ENCODE measurements at places on chromosomes 2 and 18.

- DNase-seq, result no peak
These were observed 404.9 kb downstream of the CPS1 start for GRCh38 chr2:210961249-210961648.

DNA sequence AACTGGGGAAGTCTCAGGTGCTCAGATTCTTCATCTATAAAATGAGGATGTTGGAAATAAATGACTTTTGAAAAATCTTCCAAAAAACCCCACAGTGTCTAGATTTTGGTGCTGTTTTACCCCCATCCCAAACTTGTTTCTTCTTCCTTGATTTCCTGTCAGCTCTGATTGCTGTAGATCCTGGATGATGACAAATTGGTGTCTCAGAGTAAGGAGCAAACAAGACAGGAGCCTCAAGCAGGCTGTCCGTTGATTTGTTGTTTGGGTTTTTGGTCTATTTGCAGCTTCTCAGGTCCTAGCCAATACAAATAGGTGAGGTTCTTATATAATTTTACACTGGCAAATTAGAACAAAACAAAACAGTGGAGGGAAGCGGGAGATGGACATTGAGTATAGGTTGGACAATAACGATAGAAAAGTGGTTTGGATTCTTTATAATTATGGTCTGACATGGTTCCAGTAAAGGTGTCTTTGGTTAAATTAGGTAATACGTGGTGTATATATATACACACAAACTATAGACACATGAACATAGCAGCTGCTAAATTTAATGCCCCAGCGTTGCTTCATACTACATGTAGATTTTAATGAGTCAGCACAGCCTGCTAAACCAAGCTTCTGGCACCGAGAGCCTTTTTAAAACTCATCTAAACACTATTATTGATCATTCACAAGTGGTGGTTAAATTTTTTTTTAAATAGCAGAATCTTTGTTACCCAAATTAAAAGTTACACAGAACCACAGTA lies 142.5 kb downstream of the FMNL2 start:
- no peak for DNase-seq

DNA sequence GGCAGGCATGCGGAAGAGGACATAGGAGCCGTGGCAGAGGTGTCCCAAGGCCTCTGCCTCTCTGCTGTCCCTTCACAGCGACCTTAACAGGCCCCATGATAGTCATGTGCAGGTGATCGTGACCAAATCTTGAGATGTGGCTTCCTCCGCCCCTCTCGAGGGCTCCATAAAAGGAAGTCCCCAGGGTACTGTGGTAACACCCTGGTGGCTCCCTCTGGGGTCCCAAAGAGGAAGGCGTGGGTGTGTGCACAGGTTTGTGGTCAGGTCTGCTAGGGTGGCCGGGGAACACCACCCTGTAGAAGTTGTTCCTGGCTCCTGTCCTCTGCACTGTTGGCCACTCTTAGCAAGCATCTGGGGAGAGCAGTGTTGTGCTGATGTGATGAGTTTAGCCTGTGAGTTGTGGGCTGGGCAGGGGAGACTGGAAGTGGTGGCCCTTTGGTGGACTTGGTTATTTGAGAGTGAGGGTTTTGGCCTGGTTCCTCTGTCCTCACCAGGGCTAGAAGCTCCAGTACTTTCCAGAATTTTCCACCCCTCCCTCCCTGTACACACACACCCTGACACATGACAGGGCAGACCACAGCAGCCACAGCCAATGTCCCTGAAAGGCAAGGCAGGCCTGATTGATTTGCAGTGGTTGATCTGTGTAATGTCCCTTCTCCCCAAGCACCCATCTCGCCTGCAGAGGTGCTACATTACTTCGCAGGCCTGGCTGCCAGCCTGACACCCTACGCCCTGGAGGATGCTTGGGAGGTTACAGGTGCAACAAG lies 68.9 kb upstream of the BOD1L2 start:
- no peak for DNase-seq

GRCh38 chr2:230737300-230737699 lies 24.7 kb downstream of the CAB39 start:
- DNase-seq, result no peak

DNA sequence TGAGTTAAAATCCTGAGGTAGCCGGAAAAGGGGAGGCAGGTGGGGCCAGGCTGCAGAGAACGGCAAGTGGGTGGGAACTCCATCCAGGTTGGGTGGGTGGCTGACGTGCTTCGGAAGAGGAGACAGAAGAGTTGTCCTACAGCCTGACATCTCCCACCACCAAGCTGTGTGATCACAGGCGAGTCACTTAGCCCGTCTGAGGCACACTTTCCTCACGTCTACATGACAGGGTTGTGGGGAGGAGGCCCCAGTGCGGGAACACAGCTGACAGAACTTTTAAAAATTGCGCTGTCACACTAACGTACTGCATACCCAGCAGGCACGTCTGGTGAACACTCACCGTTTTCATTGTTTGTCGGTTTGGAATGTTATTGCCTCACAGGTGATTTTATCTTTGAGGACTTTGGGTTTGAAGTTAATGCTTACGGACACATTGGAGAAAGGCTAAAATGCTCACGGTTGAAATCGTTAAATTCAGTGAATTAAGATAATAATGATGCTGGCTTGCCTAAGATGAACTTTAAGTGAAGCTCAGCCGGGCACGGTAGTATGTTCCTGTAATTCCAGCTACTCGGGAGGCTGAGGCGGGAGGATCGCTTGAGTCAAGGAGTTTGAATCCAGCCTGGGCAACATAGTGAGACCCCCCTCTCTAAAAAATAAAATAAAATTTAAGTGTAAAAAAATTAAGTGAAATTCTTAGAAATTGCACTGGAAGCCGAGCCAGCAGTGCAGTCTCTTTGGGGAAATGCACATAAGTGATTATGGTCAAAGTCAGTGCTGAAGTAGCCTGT lies 8.9 kb downstream of the EMILIN2 start:
- DNase-seq, result no peak

GRCh38 chr2:218645126-218645525 lies 14.3 kb downstream of the ZNF142 start:
- no peak for DNase-seq

DNA sequence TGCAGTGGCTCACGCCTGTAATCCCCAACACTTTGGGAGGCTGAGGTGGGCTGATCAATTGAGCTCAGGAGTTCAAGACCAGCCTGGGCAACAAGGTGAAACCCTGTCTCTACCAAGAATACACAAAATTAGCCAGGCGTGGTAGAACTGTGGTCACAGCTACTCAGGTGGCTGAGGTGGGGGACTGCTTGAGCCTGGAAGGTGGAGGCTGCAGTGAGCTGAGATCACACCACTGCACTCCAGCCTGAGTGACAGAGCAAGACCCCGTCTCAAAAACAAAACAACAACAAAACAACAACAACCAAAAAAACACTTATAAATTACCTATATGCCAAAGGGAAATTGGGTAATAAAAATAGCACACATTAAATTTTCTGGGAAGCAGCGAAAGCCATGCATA lies 141.6 kb downstream of the HDAC4 start:
- DNase-seq, result no peak

GRCh38 chr2:60335533-60336237 lies 217.8 kb downstream of the BCL11A start:
- DNase-seq, result no peak

- no peak for DNase-seq
These were observed 137.0 kb downstream of the FAM210A start for GRCh38 chr18:13589316-13589715.

DNA sequence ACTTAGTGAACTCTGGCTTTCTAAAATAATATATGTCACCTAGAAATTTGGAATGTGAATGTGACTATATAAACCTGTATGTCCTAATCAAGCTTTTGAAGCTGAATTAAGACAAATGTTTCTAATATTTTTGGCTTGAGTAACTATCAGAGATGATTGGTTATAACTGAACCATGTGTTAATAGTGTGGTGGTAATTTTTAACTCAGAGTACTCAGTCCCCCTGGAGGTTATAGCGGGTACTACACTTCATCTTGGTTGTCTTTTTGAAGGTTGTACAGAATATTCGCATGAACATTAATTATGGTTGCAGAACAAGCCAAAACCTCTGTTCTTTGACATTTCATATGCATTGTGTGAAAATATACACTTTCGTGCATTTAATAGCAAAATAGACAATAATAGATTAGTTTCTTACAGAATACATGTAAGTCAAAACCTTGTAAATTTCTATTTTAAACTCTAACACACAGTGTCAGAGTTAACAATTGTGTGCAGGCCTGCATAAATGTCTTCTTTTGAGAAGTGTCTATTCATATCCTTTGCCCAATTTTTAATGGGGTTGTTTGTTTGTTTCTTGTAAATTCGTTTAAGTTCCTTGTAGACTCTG lies 86.0 kb downstream of the OSBPL6 start:
- DNase-seq, result no peak

DNA sequence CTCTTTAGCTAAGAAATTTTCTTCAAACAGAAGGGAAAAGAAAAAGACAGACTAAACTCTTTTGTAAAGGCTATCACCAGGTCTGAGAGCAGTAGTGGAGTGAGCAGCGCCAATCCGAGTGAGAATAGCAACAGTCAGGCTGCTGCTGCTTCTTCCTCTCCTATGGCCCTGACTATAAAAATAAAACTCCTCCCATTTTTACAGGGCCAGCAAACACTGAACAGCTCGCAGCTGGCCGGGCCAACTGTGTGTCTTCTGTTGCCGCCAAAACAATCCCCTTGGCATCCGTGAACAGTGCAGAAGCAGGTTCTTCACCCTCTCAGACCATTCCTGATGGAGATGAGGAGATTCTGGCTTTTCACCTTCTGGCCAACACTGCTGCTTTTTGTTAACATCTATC lies 124.5 kb downstream of the CNTNAP5 start:
- no peak for DNase-seq

DNA sequence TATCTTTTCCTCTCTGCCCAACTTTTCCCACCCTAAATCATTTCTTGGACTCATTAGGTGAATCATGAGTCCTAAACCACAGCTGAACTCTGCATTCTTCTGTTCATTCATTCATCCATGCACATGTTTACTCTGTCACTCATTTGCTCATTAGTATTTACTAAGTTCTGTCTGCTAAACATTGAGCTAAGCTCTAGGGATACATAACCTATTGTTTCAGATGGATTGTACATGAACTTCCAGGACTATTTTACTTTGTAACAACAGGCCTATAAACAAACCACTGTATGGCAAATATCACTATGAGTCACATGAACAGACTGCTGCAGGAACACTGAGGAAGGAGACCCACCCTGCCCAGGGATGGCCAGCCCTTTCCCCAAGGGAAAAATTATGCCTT lies 14.6 kb upstream of the DYNC2LI1 start:
- no peak for DNase-seq

DNA sequence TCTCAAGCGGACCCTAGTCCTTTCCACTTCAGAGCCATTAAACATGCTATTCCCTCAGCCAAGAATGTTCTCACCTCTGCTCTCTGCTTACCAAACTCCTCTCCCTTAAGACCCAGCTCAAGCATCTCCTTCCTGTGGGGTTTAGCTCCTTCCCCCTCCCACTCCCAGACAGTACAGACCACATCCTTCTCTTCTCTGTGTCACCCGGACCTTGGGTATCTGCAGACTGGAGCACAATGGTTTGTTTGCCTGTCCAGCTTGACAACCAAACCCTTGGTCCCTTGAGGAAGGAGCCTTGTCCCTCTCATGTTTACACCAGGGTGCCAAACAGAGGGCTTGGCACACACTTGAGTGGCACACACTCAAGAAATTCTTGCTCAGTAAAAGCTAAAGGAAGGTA lies 4.1 kb upstream of the CD8A start:
- DNase-seq, result no peak

- DNase-seq, result no peak
These were observed 2.4 kb downstream of the PRELID3A start for GRCh38 chr18:12410081-12410481.

DNA sequence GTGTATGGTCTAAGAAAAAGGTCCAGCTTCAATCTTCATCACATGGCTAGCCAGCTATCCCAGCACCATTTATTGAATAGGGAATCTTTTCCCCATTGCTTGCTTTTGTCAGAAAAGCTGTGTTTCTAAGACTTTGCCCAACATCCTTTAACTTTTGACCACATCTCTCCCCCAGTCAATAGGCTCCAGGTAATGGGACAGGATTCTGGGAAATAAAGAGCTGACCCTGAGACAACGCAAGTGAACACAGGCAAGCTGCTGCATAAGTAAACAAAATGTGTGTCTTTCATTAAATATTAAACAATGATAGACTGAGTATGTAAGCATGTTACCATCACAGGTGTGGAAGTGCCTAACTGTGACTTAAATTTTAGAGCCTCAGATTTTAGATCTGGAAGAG lies 23.0 kb downstream of the FAM110C start:
- DNase-seq, result no peak

DNA sequence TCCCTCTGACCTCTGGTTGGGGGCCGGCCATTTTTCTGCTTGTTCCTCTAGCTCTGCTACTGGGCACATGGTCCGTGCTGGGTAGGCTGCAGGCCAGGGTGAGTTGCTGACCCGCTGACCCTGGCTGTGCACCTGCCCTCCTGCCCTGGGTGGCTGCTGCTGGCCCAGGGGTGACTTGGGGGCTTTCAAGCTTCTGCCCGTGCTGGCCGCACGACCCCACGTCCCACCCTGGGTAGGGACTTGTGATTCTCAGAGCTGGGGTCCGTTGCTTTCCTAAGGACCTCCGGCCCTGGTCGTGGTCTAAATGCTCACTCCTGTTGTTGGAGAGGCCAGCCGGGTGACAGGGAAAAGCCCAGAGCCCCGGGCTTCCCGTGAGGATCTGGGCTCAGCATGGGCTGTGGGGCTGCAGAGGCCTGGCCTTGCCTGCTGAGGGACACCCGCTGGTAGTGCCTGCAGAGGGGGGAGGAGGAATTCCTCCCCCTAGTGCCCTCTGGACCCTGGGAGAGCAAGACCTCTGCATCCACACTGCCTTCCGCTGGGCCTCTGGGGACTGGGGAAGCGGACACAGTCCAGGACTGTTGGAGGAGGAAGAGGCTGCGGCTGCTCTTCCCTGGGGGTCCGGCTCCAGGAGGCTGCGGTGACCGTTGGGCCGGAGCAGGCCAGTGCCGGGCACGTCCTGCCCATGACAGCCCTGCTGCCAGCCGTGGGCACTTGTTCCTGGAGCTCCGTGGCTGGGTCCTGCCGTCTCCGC lies 6.3 kb upstream of the GAL3ST2 start:
- no peak for DNase-seq

DNA sequence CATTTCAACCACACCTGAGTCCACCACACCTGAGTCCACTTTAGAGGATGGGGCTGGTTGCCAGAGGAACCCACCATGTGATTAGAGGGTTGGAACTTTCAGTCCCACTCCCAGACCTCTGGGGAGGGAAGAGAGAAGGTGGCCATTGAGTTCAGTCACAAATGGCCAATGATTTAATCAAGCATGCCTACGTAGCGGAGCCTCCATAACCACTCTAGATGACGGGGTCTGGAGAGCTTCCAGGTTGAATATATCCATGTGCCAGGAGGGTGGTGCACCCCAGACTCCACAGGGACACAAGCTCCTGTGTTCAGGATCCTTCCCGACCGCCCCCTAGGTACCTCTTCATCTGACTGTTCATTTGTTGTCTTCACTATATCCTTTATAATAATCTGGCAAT lies 53.3 kb downstream of the CYBRD1 start:
- no peak for DNase-seq

- DNase-seq, result no peak
These were observed 72.0 kb downstream of the STRADB start for GRCh38 chr2:201523506-201523905.

- DNase-seq, result no peak
These were observed 22.8 kb upstream of the DGKD start for GRCh38 chr2:233331536-233331935.

GRCh38 chr18:77701977-77702376 lies 452.3 kb downstream of the GALR1 start:
- DNase-seq, result no peak

GRCh38 chr2:12167525-12168317 lies 421.3 kb downstream of the LPIN1 start:
- no peak for DNase-seq

GRCh38 chr2:64126601-64127000 lies 17.6 kb downstream of the PELI1 start:
- no peak for DNase-seq

GRCh38 chr2:96407919-96408550 lies 72.5 kb downstream of the NCAPH start:
- no peak for DNase-seq
